HepG2 (cell line): ENCODE measurements at places on chromosomes 5 and 9. TPM values are rescaled to one million over a fixed set of nuclear protein-coding genes. Genes with fewer than 3 reads are reported as not detected.
A peak's percentile ranks its signal among the peaks of the same experiment; 100 is the strongest.

GRCh38 chr9:26955222-26955903, 849 bp upstream of the IFT74 start:
- no peak for DNase-seq

DNA sequence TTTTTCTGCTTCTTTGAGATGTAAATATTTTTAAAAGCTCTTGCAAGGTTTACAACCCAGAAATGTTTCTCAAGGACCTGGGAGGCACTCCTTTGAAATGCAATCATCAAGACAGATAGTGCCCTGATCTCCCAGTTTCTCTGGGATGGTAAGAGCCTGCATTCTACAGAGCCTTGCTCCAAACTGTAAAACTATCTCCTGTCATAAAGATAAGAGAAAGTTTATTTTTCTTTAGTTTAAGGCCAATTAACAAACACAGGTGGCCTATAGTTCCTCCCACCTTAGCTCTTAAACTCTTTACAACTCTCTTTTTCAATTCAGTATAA, 1231.1 kb upstream of the NUDT12 start:
- no peak for DNase-seq

DNA sequence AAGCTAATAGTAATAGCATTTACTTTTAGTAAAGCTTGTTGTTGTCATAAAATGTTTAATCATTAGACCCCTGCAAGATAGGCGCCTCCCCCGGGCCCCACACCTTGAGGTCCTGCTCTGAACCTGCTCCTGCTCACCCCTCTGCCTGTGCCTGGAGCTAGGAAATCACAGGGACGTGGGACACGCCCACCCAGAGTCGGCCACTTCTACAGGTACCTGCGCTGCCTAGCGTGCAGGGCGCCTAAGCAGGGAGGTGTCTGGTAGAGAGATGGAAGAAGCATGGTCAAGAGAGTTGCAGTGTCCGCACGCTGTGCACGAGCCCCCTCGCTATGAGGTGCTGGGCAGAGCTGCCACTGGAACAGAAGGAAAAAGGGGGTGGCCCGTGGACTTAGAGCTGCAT, 52.6 kb downstream of the HINT1 start:
- DNase-seq = no peak

DNA sequence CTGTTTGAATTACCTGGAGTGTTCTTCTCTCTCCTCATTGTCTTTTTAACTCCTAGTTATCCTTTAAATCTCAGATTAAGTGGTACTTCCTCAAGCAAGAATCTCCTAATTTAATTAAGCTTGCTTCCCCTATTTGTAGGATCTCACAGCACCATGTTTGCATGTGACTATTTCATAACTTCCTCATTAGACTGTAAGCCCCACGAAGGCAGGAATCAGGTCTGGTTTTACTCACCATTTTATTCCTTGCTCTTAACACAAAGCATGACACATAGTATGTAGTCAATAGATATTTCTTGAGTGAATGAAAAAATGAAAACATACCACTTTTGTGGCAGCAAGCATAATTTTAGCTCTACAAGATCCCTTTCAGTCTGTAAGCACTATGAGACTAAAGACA, 1.3 kb upstream of the ERMP1 start:
- DNase-seq = no peak

GRCh38 chr5:125877248-125877647, 546.0 kb upstream of the GRAMD2B start:
- DNase-seq = no peak

DNA sequence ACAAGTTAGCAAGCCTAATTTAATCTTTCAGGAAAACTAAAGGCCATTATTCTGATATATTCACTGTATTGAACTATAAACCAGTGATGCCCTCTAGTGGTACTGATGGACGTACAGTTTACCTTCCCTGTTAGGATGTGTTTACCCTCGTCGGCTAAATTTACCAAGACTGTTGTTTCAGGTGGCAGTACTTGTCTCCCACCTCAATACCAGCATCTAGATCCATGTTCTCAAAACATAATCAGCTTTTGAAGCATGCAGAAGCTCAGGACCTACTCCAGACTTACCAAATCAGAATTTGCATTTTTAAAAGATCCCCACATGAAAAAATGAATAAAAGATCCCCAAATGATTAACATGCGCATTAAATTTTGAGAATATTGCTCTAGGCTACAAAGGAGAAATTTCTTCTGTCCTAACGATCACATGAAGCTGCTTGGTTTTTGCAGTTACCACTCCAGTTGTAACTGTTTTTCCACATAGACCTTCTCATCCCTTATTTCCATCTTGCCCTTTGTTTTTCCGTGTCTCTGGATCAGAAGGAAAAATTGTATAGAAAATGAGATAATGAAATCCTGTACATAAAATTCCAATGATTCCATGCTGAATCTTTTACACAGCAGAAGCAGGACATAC, 3.2 kb upstream of the BAAT start:
- peak; percentile 86 for DNase-seq

- no peak for DNase-seq
Observed at GRCh38 chr5:108765647-108766046, 17.9 kb downstream of the FER start.

- no peak for DNase-seq
Observed at GRCh38 chr9:136529516-136530460, 16.1 kb downstream of the NOTCH1 start.

- no peak for DNase-seq
Observed at GRCh38 chr5:98968056-98968564, 39.3 kb upstream of the CHD1 start.

GRCh38 chr5:63032343-63032742, 453.7 kb downstream of the LRRC70 start:
- DNase-seq = no peak

GRCh38 chr9:108671176-108671575, 184.6 kb downstream of the ACTL7B start:
- peak; percentile 17 for DNase-seq

DNA sequence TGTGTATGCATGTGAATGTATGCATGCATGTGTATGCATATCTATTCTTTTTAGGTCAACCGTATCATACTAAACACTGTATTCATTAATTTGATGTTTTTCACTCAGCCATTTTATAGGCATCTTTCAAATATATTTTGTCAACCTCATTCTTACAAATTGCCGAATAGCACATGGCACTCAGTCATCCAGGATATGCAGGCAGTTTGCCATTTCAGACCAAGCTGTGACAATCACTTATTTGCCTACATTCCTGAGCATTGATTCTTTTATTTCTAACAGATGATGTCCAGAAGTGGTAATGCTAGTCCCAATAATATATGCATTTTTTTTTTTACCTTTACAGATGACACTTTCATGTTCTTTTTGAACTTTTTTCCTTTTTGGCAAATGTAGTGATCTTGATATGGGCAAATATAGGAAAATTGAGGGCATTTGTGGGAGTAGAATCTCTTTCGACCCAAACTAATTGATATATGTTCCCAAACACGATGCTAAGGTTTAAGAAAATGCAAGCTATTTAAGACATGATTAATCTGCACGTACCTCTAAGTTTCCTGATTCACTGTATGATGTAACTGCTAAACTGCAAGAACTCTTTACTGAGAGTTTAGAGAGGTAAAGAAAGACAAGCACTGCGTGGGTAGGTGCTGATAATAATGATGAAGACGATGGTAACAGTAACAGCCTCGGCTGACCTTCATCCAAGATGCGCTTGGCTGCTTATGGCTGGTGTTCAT, 153.9 kb upstream of the DAP start:
- no peak for DNase-seq

GRCh38 chr9:24901319-24901718, 355.6 kb upstream of the IZUMO3 start:
- no peak for DNase-seq

GRCh38 chr9:125749951-125750626, 2.9 kb downstream of the PBX3 start:
- peak; percentile 62 for DNase-seq

DNA sequence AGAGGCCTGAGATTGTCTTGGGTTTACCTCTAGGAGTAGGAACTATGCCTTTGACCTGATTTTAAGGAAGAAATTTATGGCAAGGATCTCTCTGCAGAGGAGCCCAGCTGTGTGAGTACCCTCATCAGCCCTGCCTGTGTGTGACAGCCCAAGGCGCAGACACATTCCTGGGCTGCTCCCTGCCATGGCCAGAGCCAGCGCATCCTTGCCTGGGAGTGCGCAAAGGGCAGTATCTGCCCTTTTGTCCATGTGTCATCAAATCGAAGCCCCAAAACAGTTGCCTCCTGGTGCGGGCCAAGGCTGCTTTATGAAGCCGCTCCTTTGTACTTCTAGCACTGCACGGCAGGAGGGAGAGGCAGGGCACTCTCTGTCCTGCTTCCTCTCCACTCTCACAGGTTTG, 51.9 kb downstream of the PRRT1B start:
- no peak for DNase-seq

GRCh38 chr9:88873635-88874034, 117.6 kb upstream of the S1PR3 start:
- no peak for DNase-seq

GRCh38 chr5:2985718-2986117, 234.2 kb upstream of the IRX2 start:
- no peak for DNase-seq

GRCh38 chr5:53006911-53007890, 18.0 kb downstream of the ITGA2 start:
- no peak for DNase-seq

DNA sequence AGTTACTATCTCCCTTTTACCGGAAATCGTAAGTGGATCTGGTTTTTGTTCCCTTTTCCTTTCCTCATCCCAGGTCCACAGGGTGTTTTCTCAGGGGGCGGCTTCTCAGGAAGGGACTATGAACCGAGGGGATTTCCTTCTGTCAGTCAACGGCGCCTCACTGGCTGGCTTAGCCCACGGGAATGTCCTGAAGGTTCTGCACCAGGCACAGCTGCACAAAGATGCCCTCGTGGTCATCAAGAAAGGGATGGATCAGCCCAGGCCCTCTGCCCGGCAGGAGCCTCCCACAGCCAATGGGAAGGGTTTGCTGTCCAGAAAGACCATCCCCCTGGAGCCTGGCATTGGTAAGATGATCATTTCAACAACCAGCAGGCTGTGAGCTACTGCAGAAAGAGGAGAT, 75.8 kb downstream of the GOLPH3 start:
- DNase-seq = no peak

GRCh38 chr9:72315510-72316311, 49.3 kb downstream of the ZFAND5 start:
- DNase-seq = no peak

- DNase-seq = no peak
Observed at GRCh38 chr5:90518661-90519060, 10.7 kb downstream of the LYSMD3 start.

GRCh38 chr9:13971966-13972655, 341.8 kb downstream of the NFIB start:
- no peak for DNase-seq

MAP1B gene
- 6.2 and 12.6 TPM in 2 replicates for total RNA-seq

SPATA31A3 gene
- not detected in 2 replicates for total RNA-seq

CENPK gene
- total RNA-seq = 54.4 and 75.0 TPM in 2 replicates

PCDHA1 gene
- total RNA-seq = not detected in 2 replicates

OGN gene
- total RNA-seq = not detected in 2 replicates

MEGF10 gene
- total RNA-seq = not detected in 2 replicates

FUT7 gene
- total RNA-seq = not detected in 2 replicates

ZDHHC11 gene
- total RNA-seq = 1.4 and 4.0 TPM in 2 replicates

CCNO gene
- 0.07 TPM in 1 of 2 replicates, not detected in the other for total RNA-seq

ZNF462 gene
- not detected in 2 replicates for total RNA-seq

GABBR2 gene
- total RNA-seq = 0.02 TPM in 1 of 2 replicates, not detected in the other

ANGPTL2 gene
- total RNA-seq = 0.35 and 0.91 TPM in 2 replicates

C1QTNF2 gene
- not detected in 2 replicates for total RNA-seq
